ENCODE measurements at places on chromosomes 4 and X.

DNA sequence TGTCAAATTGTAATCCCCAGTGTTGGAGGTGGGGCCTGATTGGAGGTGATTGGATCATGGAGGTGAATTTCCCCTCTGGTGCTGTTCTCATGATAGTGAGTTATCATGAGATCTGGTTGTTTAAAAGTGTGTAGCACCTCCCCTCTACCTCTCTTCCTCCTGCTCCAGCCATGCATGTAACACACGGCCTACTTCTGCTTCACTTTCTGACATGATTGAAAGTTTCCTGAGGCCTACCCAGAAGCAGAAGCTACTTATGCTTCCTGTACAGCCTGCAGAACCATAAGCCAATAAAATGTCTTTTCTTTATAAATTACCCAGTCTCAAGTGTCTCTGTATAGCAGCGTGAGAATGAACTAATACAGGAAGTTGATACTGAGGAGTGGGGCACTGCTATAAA is 61.7 kb upstream of the DDX60 start:
- DNase-seq, result no peak

DNA sequence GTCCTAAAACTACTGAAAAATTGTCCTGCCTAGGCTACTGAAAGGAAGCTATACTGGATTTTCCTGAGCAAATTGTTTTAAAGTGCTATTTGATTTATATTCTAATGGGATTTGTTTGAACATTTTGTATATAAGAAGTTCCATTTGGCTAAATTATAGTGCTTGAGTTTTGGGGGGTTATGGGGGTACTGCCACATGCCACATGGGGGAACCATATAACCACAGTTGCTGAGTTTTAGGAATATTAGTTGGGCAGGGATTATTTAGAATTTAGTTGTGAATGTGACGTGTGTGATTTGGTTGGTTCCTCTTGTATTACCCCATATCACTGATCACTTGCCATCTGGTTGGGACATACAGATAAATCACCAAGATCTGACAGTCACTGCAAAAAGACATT is 224.5 kb upstream of the TAPT1 start:
- DNase-seq, result no peak

DNA sequence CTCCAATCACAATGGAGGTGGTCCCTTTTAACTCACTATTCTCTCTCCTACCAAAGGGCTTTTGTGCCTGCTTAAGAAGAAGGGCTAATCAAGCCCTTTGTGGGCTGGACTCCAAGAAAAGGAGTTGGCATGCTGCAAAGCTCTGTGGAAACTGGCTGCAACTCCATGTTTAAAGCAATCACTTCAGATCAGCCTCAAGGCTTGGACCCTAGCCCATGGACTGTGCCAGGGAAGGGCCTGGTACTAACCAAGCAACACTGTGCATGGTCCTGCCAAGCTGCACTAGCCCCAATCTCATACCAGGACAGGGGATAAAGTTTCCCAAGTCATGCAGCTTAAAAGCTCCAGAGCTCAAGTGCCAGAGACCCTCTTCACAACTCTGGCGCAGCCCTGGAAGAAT is 86.7 kb downstream of the ATP8A1 start:
- peak; percentile 17 for DNase-seq

DNA sequence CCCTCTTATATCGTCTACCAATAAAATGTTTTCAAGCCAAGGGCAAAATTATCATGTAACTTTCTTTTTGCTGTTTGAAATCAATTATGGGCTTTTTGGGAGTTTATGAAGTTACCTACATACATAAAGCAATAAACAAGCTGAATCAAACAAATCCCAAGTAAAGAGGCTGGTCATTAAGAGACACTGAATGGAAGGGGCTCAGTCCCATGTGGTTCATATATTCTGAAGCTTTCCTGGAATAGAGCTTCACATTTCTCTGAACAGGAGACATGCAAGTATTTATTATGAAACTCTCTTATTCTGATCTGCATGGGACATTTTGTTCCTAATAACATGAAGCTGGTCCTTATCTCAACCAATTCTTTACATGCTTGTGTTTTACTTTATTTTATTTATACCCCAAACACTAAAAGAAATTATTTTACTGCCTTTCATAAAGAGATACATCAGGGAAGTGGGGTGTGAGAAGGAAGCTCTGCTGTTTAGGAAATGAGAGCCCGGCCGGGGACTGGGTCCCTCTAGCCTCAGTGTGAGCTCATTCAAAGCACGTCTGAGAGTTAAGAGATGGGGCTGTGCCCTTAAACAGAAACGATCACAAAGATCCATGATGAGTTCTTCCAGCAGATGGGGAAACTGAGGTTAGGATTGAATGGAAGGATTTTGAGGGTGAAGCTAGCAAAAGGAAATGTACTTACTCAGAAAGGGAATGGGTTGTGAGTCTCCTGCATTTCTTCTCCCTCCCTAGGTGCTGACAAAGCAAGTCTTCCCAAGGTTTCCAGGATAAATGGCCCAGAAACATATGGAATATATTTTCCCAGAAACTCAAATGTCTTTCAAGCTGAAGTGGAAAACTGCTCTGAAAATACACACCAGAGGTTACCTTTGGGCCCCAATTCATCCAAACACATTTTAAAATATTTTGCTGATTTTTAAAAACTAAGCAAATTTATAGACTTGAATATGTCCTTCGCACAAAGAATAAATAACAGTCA is 93.1 kb upstream of the LNX1 start:
- no peak for DNase-seq

- DNase-seq, result no peak
These were observed 599.0 kb downstream of the RAB28 start for GRCh38 chr4:12884846-12885796.

DNA sequence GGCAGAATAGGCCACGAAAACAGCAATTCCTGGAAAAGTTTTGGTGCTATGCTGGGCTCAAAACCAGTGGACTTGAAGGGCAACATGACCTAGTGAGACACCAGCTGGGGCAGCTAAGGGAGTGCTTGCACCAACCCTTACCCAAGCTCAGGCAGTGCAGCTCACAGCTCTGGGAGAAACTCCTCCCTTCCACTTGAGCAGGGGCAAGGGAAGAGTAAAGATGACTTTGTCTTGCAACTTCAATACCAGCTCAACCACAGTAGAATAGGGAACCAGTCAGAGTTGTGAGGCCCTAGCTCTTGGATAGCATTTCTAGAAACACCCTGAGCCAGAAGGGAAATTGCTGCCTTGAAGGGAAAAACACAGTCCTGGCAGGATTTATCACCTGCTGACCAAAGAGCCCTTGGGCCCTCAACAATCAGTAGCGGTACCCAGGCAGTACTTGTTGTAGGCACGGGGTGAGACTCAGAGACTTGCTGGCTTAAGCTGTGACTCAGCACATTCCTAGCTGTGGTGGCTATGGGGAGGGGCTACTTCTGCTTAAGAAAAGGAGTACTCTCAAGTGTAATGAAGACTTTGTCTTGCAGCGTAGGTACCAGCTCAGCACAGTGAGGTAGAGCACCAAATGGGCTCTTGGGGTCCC is 19.7 kb upstream of the ABCG2 start:
- DNase-seq, result no peak

- no peak for DNase-seq
These were observed 28.0 kb downstream of the RIPPLY1 start for GRCh38 chrX:106875151-106875550.

GRCh38 chrX:66675541-66675940 is 36.7 kb upstream of the EDA2R start:
- no peak for DNase-seq

GRCh38 chrX:132489578-132490419 is 961 bp upstream of the MBNL3 start:
- peak; percentile 70 for DNase-seq

- DNase-seq, result no peak
These were observed 102.0 kb downstream of the ARSF start for GRCh38 chrX:3143043-3143799.

- no peak for DNase-seq
These were observed 64.6 kb downstream of the FHIP1A start for GRCh38 chr4:151473521-151474097.

DNA sequence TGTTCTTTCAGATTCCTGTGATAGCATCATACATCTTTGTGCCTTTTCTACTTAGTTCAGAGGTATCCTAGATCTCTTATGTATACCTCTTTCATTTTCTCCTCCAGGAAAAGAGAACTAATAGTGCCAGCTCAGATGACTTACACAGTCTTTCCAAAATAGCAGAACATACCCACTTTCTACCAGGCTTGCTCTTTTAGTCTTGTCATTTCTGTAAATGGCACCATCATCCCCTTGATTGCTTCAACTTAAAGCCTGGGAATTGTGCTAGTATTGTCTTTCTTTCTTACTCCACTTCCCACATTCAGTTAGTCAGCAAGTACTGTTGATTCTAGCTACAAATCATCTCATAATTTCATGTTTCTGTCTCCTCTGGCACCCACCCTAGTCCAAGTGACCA is 5.1 kb downstream of the APEX2 start:
- no peak for DNase-seq

All from NCI-H1092 (cell line).